ENCODE measurements at places on chromosomes 5 and 9. TPM values are rescaled to one million over a fixed set of nuclear protein-coding genes. Genes with fewer than 3 reads are reported as not detected.

DNA sequence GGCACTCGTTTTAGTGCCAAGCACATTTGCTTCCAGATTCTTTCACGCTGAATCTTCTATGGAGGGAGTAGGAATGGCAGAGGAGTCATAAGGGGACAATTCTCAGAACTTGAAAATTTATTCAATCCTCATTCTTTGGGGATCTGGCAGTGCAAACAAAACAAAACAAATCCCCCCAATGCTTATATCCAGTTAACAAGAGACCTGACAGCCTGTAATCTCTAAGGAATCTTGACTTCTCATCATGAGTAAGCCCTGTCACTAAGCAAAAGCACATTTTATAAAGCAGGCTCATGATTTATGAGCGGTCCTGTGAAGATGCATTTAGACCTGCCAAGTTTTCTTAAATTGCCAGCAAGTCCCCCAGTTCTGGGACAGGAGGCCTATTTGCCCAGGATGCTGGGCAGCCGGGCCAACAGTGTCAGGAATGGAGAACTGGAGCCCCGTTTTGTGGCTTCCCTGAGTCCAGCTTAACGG lies 513.9 kb downstream of the CTNND2 start:
- H3K27me3 ChIP-seq = peaks cover 26% of the 10 kb centered on the region
- no peak overlapping the region for H3K4me3 ChIP-seq

The FBLL1 gene
- 0.15 TPM for total RNA-seq

DNA sequence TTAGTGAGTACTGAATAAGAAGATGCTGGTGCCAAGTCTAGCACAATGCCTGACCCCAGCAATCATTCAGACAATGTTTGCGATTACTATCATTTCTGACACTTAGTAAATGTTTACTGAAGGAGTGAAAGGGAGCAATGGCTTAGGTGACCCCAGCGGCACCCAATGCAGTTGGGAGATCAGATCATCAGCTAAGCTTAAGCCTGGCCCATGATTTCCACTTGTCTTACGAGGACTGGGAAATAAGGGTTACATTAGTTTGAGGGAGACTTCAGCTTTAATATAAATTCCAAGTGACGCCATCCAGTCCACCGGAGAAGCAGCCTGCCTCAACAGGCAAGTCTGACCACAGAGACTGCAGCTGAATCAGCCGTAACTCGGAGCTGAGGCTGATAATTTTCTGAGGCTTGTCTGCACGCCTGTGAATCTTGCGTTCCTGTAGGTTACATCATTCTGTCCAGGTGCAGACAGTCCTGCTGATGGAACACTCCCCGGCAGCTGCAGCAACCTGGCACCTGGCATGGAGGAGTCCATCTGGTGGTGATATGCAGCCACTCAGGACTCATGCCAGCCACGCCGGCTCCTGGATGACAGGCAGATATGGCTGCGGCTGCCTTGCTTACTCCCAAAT lies 34.9 kb upstream of the FGF1 start:
- no peaks in the 10 kb centered on the region for H3K27me3 ChIP-seq
- no peak for DNase-seq
- no peaks in the 10 kb centered on the region for H3K36me3 ChIP-seq
- no peak overlapping the region for H3K27ac ChIP-seq
- H3K4me1 ChIP-seq = no peaks in the 10 kb centered on the region

GRCh38 chr9:89010526-89011111 lies 19.4 kb downstream of the S1PR3 start:
- DNase-seq = no peak
- no peak overlapping the region for H3K4me3 ChIP-seq
- no peaks in the 10 kb centered on the region for H3K36me3 ChIP-seq
- H3K27me3 ChIP-seq = peaks cover 4% of the 10 kb centered on the region

The OTP gene
- total RNA-seq = not detected

GRCh38 chr5:72386639-72387038 lies 66.5 kb downstream of the PTCD2 start:
- H3K27me3 ChIP-seq = peaks cover 6% of the 10 kb centered on the region
- DNase-seq = no peak
- no peak overlapping the region for H3K27ac ChIP-seq

DNA sequence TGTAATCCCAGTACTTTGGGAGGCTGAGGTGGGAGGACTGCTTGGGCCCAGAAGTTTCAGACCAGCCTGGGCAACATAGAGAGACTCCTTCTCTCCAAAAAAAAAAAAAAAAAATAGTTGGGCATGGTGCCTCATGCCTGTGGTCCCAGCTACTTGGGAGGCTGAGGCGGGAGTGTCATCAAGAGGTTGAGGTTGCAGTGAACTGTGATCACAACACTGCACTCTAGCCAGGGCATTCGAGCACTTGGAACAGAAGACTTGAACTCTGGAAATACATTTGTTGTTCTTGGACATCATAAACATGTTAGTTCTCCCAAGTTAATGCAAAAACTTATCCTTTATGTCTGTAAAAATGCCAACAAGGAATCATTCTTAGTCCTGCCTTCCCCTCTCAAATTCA lies 29.6 kb downstream of the EHMT1 start:
- H3K4me3 ChIP-seq = no peak overlapping the region
- H3K4me1 ChIP-seq = peaks cover 37% of the 10 kb centered on the region
- DNase-seq = no peak
- no peaks in the 10 kb centered on the region for H3K27me3 ChIP-seq
- peaks cover 23% of the 10 kb centered on the region for H3K36me3 ChIP-seq

Measured in activated CD4-positive, alpha-beta memory T cell treated with anti-CD3 and anti-CD28 coated beads for 36 hours (primary cell).